ENCODE measurements at places on chromosomes 16 and 17. TPM values are rescaled to one million over a fixed set of nuclear protein-coding genes. Genes with fewer than 3 reads are reported as not detected.

DNA sequence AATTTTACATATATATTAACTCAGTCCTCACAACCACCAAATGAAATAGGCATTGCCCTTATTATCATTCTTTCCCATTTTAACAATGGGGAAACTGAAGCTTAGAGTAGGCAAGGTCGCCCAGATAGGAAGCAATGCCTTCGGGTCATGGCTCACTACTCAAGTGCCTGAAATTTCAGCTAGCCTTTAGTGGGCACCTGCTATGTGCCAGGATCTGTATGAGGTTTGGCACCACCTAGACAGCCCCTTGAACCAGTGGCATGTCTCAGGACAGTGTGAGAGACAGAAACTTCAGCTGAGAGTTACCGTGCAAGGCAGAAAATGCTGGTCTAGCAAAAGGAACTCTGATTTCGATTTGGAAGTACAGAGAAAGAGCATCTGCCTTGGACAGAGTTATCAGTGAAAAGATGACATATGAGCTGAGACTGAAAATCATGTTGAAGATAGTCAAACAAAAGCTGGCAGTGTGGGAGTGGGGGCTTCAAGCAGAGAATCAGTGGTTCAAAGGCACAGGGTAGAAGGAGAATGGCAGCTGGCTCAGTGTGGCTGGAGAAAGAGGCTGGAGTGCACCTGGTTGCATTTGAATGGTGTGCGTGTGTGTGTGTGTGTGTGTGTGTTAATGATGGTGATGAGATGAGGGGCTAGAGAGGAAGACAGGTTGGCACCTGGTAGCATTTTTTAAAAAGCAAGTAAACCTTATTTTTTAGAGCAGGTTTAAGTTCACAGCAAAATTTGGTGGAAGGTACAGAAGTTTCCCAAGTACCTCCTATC lies 29.1 kb downstream of the CDH13 start:
- DNase-seq = no peak

Gene JPH3
- total RNA-seq = not detected

Gene GPRC5C
- 31.4 TPM for total RNA-seq

Gene IL17C
- total RNA-seq = not detected

DNA sequence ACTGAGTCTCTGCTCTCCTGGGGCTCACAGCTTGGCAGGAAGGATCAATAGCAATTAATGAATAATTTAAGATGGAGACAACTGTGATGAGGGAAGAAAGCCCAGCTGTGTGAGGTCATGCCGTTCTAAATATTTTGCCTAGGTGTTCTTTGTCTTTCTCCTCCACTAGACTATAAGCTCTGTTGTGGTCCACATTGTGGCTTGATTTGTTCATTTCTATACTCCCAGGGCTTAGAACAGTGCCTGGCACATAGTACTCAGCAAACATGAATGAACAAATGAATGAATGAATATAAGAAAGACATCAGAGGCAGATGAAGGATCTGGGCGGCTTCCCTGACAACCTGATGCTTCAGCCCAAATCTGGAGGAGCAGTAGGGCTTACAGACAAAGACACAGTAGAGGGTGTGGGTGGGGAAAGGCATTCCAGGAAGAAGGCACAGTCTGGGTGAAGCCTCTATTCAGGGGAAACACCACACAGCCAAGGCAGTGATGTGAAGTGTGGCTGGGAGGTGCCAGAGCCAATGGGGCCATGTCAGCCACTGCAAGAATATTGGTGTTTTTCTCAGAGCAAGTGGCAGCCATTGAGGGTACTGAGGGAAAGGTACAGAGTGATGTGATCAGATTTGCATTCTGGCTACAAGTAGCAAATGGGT lies 8.3 kb downstream of the CDH13 start:
- no peak for DNase-seq

Gene WFDC1
- 1.7 TPM for total RNA-seq

DNA sequence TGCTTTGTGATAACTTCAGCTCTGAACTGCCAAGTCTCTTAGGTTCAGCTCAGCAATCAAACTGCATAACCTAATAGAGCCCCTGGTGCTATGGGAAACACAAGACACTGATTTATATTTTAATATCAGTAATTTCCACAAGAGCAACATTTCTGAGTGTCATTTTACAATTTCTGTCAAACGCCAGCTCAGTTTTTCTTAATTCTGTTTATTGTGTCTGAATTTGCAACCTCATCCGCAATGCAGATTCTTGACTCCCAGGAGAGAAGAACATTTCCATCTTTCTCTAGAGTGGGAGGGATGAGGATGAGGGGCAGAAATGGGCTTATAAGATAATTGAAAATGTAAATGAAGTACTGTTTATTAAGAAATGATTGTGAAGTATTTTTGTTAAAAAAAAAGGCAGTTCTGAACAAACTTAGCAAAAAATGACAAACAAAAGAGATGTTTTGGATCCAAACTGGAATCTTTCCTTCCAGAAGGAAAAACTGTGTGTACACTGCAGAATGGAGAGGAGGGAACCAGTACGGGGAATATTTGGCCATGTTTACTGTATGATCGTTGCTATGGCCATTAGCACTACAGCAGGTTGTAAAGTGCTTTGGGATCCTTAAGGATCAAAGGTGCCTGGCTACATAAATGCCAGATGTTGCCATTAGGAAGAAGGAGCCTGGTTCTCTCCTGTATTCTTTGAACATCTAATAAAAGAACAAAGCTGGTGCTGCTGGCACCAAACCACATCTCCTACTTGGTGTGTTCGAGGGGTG lies 7.4 kb upstream of the PMFBP1 start:
- no peak for DNase-seq

- peak; percentile 65 for DNase-seq
These were observed 151.8 kb downstream of the PITPNC1 start for GRCh38 chr17:67528751-67529436.

DNA sequence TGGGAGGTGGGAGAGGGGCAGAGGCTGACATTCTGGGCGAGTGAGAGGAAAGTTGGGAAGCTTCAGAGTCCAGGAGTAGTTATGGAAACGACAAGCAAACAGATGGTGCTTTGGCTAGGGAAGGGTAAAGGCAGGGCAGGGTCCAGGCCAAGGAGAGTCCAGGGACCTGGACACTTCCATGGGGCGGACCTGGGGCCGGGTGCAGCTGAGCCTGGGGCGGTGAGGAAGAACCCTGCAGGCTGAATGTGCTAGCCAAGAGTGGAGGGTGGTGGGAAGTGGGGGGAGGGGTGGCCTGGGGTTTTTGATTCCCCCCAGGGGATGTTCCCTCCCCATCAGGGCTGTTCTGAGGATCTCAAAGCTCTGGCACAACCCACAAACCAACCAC lies 2.6 kb downstream of the PPP1R9B start:
- no peak for DNase-seq

Gene RPRML
- total RNA-seq = not detected

Gene PLA2G10
- not detected for total RNA-seq

Gene TBC1D3H
- total RNA-seq = not detected

Gene RNF166
- total RNA-seq = 17.1 TPM

DNA sequence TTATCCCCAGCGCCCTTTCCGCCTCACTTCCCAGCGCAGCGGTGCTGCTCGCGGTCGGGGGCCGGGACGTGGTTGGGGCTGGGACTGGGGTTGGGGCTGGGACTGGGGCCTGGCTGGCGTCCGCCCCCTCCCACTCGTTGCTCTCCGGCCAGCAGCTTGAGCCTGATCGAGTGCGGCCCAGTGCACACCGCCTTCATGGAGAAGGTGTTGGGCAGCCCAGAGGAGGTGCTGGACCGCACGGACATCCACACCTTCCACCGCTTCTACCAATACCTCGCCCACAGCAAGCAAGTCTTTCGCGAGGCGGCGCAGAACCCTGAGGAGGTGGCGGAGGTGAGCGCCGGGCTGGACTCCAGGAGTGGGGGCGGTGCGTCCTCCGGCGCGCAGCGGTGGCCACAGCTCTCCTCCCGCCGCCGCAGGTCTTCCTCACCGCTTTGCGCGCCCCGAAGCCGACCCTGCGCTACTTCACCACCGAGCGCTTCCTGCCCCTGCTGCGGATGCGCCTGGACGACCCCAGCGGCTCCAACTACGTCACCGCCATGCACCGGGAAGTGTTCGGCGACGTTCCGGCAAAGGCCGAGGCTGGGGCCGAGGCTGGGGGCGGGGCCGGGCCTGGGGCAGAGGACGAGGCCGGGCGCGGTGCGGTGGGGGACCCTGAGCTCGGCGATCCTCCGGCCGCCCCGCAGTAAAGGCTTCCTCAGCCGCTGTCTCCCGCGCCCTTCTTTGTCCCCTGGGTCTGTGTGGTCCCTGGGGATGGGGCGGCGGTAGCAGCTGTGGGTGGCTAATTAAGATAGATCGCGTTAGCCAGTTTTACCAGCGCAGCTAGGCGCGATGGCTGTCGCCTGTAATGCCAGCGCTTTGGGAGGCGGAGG lies 1.8 kb downstream of the HSD17B1 start:
- peak; percentile 92 for DNase-seq

Gene KRTAP16-1
- not detected for total RNA-seq

GRCh38 chr16:88940862-88941817 lies 35.9 kb downstream of the CBFA2T3 start:
- DNase-seq = peak; percentile 44

Gene CCL2
- total RNA-seq = 167 TPM
